ENCODE measurements at places on chromosomes 12 and 14. TPM values are rescaled to one million over a fixed set of nuclear protein-coding genes. Genes with fewer than 3 reads are reported as not detected.

DNA sequence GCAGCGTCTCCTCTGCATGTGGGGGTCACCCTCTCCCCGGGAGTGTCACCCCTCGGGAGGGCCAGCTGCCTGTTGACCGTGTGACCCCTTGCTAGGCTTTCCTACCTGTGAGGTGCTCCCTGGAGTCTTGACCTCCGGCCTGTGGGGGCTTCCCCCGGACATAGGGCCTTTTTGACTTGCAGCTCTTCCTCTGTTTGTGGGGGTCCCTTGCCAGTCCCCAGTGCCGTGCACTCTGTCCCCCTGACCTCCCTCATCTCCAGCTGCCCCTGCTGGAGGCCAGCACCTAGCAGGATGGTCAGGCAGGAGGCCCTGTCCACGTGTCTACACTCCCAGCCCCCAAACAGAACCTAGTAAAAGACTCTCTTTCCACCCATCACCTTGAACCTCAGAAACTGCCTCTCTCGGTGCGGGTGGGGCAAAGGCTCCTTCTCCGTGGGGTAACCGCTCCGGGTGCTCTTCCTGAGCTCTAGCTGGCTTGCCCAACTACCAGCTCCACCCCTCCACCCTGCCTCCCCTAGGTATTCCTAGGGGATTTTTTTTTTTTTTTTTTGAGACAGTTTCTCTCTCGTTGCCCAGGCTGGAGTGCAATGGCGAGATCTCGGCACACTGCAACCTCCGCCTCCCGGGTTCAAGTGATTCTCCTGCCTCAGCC, 810 bp downstream of the AACS start:
- no peak for DNase-seq

- DNase-seq = no peak
These were observed 6.5 kb downstream of the CAPS2 start for GRCh38 chr12:75323663-75324062.

DNA sequence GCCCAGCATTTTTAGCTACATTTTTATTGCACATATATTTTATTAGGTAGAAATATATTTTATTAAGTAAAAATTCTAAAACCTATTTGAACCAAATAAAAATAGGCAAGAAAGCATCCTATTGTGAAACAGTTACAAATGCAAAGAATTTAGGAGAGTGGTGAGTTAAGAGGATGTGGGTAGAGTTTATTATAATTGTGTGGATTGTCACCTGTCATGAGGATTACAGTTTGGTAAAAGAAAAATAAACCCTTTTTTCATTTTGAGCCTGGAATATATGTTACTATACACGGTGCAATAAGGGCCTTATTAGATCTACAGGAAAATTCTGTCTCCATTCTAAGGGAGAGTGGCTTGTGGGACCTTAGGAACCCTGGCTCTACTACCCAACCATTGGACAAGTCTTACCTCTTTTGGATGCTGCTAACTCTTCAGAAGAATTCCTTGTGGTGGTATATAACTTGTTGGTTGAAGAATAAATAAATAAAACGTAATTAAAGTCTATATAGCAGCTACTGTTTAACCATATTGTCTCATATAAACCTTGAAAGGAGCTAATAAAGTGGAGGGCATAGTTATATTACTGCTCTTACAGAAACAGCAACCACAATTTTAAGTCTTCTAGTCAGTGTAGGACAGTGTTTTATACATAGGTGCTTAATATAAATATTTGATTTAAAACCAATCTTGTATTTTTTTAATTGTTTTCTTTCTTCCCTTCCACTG, 67.8 kb downstream of the FGD4 start:
- no peak for DNase-seq

DNA sequence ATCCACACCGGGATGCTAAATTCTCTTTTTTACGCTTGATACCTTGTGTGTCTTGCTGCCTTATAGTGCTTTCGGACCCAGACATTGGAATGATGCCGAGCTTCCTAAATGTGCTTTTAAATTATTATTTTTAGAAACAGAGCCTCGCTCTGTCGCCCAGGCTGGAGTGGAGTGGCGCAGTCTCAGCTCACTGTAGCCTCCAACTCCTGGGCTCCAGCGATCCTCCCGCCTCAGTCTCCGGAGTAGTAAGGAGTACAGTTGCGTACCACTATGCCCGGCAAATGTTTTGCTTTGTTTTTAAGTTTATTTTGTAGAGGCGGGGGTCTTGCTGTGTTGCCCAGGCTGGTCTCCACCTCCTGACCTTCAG, 489 bp upstream of the EML5 start:
- DNase-seq = no peak

- no peak for DNase-seq
These were observed 78.0 kb upstream of the TTC7B start for GRCh38 chr14:90894241-90894640.

DNA sequence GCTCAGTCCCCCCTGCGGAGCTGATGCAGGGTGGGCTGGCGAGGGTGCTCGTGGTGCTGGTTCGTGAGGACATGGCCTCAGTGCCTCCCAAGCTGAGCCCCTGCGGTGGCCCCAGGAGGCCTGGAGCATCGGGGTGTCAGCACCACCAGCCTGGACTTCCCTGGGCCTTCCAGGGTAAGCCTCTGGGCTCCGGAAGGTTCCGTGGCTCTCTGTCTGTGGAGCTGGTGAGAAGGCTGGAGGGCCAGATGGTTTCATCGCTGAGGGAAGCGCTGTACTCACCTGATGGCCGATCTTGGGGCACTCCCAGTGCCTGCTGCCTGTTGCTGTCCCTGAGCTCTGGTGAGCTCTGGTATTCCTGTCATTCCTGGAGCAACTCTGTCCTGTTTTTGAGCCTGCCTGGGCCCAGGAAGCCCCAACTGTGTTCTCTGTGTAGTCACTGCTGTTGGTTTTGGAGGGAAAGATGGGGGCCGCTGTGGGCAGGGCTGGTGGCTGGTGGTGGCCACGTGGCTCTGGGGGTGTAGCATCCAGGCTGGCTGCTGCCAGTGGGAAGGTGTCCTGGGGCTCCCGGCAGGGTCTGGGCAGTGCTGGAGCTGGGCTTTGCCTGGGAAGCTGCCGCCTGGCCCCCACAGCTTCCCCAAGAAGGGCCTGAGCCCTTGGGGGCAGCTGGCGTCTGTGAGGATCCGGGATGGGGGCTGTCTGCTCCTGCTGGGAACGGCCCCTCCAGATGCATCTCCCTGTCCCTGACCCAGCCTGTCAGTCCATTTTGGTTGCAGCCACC, 18.3 kb downstream of the MTA1 start:
- no peak for DNase-seq

GRCh38 chr12:2231011-2231595, 178.3 kb downstream of the CACNA1C start:
- no peak for DNase-seq

Gene SLC17A8
- total RNA-seq = not detected

Gene KRT78
- not detected for total RNA-seq

All from glomerular endothelial cell (primary cell).